ENCODE measurements at places on chromosomes 16 and 17.

- DNase-seq = no peak
These were observed 303.0 kb upstream of the ZFHX3 start for GRCh38 chr16:73350707-73351452.

DNA sequence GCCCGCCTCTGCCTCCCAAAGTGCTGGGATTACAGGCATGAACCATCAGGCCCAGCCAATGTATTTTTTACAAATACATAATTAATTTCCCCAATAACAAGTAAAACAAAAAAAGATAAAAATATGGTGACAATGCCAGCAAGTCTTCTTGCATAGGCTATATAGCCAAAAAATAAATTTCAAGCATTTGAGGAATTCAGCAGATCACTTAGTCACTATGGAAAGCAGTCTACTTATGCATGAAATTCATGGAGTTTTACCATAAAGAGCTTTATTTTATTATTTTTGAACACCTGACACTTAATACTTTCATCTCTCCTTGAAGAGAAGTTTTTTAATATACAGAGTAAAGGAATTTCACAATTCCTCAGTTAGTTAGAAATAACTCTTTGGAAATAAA is 56.4 kb downstream of the BRIP1 start:
- DNase-seq = no peak

DNA sequence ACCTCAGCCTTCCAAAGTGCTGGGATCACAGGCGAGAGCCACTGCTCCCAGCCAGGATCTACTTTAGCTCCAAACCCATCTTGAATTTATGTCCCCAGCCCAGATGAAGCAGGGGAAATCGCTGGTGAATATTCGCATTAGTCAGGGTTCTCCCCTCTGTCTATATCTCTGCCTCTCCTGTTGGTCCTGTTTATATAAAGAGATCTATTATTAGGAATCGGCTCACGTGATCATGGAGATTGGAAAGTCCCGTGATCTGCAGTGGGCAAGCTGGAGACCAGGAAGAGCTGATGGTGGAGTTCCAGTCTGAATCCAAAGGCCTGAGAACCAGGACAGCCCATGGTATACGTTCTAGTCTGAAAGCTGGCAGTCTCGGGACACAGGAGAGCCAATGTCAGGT is 382.8 kb downstream of the SEC14L1 start:
- DNase-seq = no peak

DNA sequence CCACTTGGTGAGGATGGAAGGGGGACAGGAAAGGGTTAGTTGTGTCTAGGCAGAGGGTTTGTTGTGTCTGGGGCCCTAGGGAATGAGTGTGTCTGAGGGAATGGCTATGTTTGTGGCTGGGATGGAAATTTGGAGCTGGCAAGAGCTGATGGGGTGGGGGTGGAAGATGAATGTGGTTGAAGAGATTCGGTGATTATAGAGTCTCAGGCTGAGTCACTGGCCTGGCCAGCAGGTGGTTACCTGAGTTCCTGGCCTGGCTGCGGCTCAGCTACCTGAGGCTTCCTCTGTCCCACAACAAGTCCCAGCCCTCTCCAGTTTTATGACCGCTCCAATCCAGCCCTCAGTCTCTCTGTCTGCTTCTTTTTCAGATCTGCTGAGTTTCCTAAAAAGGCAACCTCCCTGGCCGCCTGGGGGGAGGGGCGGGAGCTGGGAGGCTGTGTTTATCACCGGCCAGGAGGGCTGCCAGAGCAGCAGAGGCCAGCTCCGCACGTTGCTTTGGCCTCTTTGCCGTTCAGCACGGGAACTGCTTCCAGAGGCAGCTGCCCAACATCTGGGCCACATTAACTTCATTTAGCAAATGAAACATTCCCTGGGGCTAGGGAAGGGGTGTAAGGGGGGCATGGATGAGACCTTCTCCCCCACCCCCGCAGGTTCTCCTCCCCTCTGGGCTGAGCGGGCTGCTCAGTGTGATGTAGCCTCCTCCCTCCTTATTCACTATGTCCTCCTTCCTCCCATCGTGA is 21.8 kb downstream of the ITGB3 start:
- no peak for DNase-seq

- DNase-seq = no peak
These were observed 8.7 kb upstream of the TBX4 start for GRCh38 chr17:61443475-61443882.

All from HL-60 (cell line).